Activated CD4-positive, CD25-positive, alpha-beta regulatory T cell treated with anti-CD3 and anti-CD28 coated beads, Interleukin-2, amount 50 U/mL, for 24 hours (primary cell): ENCODE measurements at places on chromosomes 2 and 18.

DNA sequence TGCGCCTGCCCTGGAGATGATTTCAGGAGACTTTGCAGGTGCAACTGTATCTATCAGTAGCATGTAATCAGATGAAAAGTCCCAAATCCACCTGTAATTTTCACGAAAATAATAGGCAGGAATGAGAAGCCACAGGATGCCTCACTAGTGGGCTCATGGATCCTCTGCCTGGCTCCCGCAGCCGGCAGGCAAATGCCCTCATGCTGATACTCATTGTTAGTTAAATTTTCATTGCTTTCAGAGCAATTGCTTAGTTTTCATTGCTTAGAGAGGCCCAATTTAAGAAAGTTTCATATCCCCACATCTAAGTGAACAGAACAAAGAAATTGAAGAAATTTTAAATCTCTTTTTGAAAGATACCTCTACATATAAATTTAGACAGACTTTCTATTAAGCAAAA lies 57.6 kb upstream of the CTDP1 start:
- ATAC-seq, result no peak

DNA sequence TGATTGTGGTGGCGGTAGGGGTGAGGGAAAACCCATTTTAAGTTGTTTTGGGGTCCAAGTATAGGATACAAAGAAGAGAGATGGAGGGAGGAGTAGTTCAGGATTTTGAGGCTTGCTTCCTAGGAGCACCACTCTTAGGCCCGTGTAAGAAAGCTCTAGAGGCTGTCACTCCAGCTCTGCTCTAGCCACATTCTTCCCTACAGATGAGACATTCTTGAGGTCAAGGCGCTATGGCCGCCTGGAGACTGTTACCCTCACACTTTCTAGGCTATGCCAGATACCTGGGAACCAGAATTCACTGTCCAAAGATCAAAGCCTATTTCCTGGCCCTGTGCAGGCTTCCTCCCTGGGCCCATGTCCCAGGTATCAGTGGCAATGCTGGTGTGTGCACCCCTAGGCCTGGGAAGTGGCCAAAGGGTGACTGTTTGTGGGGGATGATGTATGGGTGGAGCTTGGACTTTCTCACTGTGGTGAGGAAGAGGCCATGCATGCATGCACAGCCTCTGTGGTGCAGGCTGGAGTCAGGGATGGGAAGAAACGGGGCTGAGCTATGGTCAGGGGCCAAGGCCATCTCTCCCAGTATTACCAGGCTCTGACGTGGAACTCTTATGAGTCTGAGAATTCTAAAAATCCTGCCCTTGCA lies 7.0 kb upstream of the TTL start:
- no peak for ATAC-seq

- no peak for ATAC-seq
Measured at GRCh38 chr2:208127090-208127489, 2.5 kb downstream of the CRYGC start.

DNA sequence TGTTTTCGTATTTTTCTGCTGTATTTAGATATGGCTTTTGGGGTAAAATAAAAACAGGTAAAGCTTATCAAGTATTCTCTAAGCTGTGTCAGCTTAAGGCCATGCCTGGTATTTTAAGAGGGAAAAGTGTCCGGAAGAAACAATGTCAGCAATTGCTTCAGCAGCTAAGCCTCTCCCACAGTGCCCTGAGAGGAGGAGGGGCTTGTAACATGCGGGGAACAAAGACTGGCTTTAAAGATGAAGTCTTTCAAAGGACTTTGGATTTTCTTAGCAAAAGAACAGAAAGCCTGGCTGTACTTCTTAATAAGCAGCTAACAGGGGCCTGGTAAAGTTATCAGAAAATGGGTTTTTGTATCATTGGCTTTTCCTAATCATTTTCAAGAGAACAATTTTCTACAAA lies 102.8 kb downstream of the PXDN start:
- ATAC-seq, result no peak

DNA sequence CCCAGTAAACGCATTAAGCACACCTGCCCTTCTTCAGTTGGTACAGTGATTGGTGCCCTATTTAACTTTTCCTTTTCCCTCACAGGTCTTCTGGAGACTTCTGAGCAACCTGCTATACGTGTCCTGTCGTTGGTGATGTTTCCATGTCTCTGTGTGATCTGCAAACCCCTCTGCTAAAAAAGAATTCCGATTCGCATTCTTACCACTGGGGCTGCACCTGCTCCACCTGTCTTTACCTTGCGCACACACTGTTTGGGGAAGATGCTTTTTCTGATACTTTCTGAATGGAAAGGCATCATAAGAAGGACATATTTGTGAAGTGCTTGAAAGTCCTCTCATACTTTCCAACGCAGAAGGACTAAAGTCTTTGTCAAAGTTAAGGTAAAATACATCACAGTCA lies 323.9 kb upstream of the SOX11 start:
- no peak for ATAC-seq

GRCh38 chr2:26970244-26970927 lies at the start of gene MAPRE3:
Gene MAPRE3, plus strand, starts transcription at chr2:26970637. Its CDS starts 51,582 bp downstream, at chr2:27022219.
- ATAC-seq, result peak; percentile 89

DNA sequence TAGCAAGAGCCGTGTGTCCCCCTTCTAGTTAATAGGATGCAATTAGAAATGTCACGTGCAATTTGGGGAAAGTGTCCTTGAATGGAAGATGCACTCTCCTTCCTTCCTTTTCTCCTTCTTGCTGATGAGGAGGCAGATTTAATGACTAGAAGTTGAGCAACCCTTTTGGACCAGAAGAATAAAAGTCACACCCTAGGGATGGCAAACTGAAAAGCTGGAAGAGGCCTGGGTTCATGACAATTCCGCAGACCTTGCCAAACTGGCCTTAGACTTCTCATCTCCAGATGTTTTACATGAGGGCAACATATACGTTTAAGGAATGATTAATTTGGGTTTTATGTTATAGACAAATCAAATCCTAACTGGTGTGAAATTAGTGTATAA lies 38.6 kb upstream of the NCOA1 start:
- no peak for ATAC-seq

- no peak for ATAC-seq
Measured at GRCh38 chr2:23418056-23418455, 33.1 kb downstream of the KLHL29 start.
